ENCODE measurements at places on chromosomes 1 and 21.
A peak's percentile ranks its signal among the peaks of the same experiment; 100 is the strongest.

DNA sequence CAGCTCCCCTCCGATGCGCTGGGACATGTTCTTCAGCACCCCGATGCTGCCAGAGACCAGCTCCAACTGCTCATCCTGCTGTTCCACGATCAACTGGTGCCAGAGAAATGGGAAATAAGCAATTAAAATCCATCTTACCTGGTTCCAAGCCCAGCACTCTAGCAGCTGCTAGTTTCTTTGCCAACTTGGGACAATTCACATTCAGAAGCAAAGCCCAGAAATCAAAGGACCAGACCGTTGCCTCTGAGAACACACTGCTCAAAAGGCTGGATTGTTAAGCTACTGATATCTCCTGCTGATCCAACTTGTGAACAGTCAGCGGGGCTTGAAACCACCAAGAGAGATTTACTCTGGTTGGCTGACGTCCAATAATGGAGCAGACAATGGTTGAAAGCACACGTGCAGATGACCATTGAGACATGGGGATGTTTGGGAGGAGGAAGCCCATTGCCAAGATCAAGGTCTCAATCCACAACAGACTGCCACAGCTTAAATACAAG, 34.4 kb downstream of the STX6 start:
- DNase-seq = peak; percentile 66

DNA sequence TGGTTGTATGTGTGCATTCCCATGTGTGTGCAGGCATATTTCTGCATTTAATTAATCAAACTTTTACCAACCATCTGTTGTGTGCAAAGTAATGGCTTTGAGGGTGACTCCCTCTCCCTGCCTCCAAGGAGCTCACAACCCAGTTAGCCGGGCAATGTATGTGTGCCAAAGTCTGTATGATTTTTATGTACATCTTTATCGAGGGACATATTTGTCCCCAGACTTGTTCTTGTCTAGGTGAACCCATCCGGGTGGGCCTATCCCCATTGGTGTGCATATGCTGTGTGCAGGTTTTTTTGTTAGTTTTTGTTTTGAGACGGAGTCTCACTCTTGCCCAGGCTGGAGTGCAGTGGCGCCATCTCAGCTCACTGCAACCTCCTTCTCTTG, 1.8 kb downstream of the SYTL1 start:
- DNase-seq = no peak

GRCh38 chr1:29607236-29607635, 370.9 kb downstream of the PTPRU start:
- DNase-seq = no peak

GRCh38 chr1:147062956-147063355, 109.3 kb downstream of the PRKAB2 start:
- no peak for DNase-seq

GRCh38 chr1:173418107-173418985, 58.8 kb upstream of the PRDX6 start:
- no peak for DNase-seq

- DNase-seq = peak; percentile 98
Measured at GRCh38 chr1:77370583-77371306, 88.9 kb downstream of the AK5 start.

DNA sequence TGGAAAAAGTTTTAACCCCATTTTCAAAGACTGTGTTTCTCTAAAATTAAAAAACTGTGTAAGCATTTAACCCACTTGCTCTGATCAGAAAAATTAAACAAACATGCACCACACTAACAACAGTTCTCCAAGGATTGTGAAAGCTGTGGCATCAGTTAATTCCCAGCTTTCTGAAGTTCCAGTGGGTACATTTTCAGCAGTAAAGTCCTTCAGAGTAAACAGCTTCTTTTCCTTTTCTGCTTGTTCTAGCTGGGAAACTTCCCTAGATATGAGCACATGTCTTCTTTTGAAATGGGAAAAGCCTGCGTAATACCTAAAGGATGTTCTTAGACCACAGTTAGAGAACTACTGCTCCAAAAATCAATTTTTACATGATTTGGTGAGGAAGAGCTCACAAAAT, 11.1 kb downstream of the PRRX1 start:
- DNase-seq = no peak

DNA sequence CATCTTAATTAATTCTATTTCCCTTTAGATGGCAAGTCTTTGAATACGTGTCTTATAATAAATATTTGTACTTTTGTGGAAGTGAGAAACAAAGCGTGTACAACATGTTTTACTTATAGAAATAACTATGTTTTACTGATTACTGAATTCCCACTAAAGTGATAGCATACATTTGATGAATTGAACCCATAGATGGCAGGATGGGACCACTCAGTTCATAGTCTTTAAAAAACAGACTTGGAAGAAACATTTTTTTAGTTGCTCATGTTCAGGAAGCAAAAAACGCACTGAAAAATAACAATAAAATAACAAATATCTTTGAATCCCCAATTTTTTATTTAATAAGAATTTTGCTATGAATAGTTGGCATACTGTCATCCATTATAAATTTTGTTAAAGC, 507.1 kb upstream of the ZRANB2 start:
- peak; percentile 3 for DNase-seq

GRCh38 chr1:214584805-214585766, 17.9 kb upstream of the CENPF start:
- peak; percentile 78 for DNase-seq

GRCh38 chr1:201310986-201311355, 27.7 kb downstream of the PKP1 start:
- DNase-seq = peak; percentile 75

- DNase-seq = no peak
Measured at GRCh38 chr1:83787246-83787998, 211.5 kb downstream of the TTLL7 start.

DNA sequence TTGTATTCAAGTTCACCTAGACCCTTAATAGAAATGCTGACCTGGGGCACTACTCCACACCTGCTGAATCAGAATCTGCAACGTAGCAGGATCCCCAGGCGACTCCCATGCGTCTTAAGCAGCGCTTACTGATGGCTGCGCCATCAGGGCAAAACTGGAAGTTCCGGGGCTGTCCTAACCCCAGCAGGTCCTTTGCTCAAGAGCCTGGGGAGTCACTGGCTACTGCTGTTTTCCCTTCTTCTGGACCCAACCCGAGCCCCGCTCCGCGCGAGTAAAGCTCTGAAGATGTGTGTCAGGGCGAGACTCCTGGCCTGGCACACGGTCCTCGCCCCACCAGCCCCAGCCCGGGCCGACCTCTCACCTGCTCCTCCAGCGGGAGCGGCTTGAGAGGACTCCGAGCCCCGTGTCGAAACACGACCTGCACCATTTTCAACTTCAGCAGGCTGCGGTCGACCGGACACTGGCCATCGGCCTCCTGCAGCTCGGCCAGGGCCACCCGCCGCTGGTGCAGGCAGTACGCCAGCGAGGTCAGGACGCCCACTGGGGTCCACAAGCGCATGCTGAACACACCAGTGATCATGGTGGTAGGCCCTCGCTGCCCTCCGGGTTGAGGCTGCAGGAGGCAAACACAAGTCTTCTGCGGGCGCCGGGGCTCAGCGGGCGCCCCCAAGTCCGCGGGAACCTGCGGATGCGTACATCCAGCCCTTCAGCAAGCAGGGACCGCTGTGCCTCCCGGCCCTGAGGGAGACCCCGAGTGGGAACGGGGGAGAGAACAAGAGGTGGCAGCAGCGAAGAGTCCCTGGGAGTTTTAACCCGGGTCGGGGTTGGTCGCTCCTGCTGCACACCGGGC, 630 bp downstream of the ACP6 start:
- DNase-seq = peak; percentile 75

DNA sequence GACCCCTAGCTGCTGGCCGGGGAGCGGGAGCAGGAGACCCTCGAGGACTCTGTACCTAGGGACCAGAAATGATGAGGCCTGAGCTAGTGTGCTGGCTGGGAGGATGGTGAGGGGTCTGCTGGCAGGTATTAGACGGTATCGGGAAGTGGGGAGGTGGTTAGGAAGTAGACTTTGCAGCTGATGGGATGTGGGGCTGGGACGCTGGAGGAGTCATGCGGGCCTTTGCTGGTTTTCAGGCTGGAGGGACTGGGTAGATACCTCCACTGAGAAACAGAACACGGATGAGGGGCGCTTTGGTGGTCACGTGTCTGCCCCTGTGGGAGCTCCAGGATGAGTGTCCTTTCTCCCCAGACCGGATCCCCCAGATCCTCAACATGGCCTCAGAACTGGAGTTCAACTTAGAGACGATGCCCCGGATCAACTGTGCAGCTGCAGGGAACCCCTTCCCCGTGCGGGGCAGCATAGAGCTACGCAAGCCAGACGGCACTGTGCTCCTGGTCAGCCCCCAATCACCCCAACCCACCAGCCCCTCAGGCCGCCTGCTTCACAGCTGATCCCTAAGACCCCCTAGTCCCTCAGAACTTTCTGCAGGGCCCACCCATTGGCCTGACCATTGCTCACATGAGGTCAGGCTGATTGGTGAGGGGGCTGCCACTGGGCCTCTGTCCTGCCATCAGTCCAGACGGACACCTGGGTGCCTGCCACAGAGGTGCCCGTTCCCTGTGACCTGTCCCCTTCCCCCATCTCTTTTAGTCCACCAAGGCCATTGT, 8.0 kb downstream of the TIE1 start:
- no peak for DNase-seq

DNA sequence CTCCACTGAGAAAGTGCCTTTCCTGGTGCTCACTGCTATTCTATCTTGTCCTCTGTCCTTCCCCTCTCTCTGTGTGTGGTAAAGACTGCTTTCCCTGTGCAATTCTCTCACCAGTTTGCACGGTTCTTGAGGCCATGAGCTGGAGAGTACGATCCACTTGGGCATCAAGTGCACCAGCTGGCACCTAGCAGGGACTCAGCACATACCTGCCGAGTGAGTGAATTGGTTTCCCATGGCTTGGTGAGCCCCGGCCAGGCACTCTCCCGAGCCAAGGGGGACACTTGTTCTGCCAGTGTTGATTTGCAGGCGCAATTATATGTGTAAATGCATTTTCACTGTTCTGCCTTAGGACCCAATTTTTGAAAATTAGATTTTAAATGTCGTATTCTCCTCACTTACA, 313.5 kb downstream of the DISC1 start:
- no peak for DNase-seq

GRCh38 chr1:23791516-23792047, 637 bp downstream of the LYPLA2 start:
- peak; percentile 62 for DNase-seq

- DNase-seq = no peak
Measured at GRCh38 chr21:44582055-44582454, 1.7 kb upstream of the KRTAP10-5 start.

DNA sequence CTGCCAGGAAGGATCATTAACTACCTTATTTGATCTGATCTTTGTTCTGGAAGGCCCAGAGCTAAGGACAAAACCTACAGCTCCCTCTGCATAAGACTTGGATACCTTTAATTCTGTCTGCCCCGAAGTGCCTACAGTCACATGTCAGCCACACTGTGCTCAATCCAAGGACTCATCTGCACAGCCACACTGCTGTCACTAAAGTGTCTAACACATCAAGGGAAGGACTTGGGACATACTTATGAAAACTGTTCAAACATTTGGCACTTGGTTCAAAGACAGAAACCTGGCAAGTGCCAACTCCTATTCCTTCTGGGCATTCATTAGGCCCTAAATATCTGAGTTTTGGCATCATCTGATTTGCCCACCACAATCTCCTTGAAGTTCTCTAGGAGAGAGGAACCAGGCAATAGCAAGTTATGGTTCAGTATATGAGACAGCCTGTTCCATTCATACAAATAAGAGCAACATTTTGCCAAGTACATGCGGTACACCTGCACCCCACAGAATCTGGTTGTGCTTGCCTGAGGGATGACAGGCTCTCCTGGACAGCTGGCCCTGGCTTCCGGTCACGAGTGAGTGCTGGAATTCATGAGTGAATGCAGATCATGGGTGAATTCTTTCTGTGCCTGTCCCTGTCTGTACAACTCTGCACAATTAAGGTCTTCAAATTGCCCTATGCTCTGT, 105.9 kb downstream of the KCNK1 start:
- DNase-seq = no peak

DNA sequence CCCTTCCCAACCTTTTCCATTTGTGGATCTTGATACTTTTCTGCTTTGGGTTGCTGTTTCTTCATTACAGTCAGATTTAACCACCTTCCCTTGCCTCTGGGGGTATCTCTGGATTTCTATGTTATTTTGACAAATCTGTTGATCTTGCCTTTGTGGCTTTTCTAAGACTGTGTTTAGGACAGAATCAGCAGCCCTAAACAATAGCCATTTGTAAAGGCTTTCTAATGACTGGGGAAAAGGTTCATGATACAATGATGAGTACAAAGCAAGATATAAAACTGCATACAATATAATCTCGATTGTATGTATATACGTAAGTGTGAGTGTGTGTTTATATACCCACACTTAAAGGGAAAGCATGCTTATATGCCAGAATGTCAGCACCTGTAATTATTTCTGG, 27.8 kb downstream of the FAM20B start:
- DNase-seq = no peak

- DNase-seq = peak; percentile 27
Measured at GRCh38 chr1:41673378-41673777, 188.9 kb upstream of the EDN2 start.

DNA sequence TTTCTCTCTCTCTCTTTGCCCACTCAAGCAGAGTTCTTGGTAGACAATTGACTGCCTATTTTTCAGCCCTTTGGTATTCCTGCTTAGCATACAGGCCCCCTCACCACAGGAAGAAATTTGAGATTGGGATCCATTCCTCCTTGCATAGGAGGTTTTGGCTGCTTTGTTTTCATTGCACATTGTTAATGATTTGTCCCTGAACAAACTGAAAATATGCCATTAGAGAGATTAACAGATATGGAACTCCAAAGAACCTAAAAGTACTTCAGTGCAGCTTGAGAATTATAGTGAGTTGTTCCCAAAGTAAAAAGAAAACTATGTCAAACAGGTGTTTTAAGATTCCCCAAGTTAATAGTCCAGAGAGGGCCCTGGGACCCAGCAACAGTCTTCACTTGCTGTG, 200.0 kb downstream of the TTLL7 start:
- no peak for DNase-seq

DNA sequence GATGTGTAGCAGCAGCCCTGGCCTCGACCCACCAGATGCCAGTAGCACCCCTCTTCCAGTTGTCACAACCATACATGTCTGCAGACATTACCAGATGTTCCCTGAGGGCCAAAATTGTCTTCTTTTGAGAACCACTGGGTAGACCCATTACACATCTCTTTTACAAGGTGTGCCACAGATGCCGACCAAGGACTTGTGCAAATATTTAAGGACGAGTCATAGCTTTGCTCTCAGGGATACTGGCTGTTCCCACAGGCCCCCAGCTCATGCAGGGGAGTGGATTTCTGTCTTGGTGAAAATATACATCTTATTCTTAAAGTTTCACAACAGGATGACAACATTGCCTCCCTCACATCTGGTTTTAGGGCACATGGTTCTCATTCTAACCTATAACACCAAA, 59.4 kb upstream of the ZBTB18 start:
- no peak for DNase-seq

GRCh38 chr1:56436912-56437417, 142.4 kb downstream of the PLPP3 start:
- DNase-seq = no peak

- peak; percentile 95 for DNase-seq
Measured at GRCh38 chr1:27011058-27011764, 1.4 kb downstream of the TENT5B start.

DNA sequence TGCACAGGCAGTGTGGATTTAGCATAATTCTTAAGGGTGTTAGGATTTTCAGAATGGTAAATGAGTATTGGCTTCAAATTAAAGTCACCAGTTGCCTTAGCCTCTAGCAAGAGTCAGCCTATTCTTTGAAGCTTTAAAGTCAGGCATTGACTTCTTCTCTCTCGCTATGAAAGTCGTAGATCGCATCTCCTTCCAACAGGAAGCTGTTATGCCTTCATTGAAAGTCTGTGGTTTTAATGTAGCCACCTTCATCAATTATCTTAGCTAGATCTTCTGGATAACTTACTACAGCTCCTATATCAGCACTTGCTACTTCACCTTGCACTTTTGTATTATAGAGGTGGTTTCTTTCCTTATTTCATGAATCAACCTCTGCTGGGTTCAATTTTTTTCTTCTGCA, 320.2 kb downstream of the PTPRC start:
- no peak for DNase-seq
